Stimulated activated CD4-positive, alpha-beta T cell treated with anti-CD3 and anti-CD28 coated beads, Interleukin-15, amount 100 ng/mL, for 1 hour (primary cell): ENCODE measurements at places on chromosomes 3 and 15.

GRCh38 chr3:111080413-111080812 is 8.8 kb downstream of the NECTIN3 start:
- DNase-seq = no peak

DNA sequence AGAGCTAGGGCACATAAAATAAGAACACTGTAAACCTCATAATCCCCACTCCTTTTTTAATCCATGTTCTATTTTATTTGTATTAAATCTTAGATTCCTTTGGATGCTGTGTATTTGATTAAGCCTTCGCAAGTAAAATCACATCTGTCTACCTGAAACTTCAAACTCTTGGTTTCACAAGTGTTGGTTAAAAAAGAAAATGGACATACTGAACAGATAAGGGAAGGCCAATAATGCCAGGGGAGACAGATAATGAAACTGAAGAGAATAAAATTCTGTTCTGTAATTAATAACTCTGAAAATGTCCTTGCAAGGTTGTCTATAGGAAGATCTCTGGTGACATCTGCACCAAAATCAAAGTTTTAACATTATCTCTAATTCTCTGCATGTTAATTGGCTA is 114.2 kb downstream of the ULK4 start:
- DNase-seq = no peak

DNA sequence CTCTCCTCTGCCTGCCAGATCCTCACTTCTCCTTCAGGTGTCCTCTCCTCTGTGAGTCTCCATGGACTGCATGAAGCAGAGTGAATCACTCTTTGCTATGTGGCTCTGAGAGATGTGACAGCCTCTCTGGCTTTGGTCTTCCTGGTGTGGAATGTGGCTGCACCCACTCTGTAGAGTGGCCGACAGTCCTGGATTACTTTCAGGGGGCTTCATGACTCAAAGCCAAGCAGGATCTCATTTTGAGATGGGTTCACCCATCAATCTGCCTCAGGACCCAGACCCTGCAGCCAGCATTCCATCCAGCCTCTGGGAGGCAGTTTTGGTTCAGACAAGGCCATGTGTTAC is 221.9 kb upstream of the LYSMD4 start:
- DNase-seq = no peak

GRCh38 chr15:57286446-57287122 is 89.7 kb upstream of the CGNL1 start:
- no peak for DNase-seq

DNA sequence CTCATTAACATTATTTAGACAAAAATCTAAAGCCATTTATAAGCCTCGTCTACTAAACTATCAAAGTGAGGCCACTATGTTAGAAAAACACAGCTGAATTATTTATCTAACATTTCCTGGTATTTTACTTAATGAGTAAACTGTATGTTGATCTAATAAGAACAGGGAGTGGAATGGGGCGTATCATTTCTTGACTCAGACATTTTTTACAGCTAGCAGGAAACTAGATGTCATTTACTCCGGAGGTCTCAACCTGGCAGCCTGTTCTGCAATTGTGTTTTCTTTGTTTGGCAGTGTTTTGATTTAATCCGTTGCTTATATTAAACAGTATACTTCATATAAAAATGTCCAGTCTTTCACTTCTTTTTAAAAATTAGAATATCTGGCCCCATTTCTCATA is 79.1 kb upstream of the ABI3BP start:
- DNase-seq = no peak

GRCh38 chr3:120350401-120350941 is 1.3 kb upstream of the LRRC58 start:
- DNase-seq = no peak

GRCh38 chr15:23642413-23643044 is 5.1 kb downstream of the MAGEL2 start:
- DNase-seq = no peak

GRCh38 chr3:24185738-24186384 is 240.8 kb downstream of the NR1D2 start:
- no peak for DNase-seq

DNA sequence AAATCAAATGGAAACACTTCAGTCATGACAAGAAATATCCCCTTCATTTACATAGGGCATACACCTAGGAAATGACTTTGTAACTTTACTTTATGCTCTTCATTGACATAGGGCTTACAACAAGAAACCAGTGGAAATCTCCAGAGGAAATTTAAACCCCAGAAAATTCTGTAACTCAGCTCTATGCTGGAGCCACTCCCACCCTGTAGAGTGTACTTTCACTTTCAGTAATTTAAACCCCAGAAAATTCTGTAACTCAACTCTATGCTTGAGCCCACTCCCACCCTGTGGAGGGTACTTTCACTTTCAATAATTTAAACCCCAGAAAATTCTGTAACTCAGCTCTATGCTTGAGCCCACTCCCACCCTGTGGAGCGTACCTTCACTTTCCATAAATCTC is 987.1 kb upstream of the CADM2 start:
- DNase-seq = no peak

DNA sequence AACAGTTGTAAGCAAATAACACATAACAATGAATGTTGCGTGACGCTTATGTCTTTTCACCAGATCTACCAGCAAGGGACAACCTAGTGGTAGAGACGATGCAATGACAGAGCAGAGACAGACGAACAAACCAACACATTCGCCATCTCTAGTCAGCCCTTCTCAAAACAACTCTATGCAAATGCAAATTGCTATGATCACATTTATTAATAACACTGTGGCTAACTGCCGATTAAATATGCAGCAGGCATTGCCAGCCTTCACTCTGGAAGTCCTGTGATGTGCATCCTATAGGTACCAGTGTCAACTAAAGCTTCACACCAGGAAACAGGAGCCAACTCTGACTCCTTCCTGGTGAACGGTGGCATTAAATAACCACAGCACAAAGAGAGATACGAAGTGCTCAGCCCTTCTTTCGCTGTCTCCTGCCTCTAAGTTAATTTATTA is 94.2 kb downstream of the FOXP1 start:
- DNase-seq = no peak

DNA sequence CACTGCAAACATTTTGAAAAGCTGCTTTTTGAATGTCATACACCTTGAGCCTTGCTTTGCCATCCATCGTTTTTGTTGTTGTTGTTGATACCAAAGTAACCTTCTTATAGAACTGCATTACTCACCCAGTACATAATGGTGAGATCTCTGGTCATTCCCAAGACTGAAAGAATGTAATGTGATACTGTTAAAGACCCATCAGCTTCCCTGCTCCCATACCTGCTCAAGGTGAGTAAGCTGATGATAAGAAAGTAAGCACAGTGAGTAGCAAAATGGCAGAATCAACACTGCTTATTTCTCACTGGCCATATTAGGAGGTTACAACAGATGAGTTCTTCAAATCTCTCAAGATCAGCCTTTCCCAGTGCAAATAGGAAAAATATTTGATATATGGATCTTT is 89.8 kb downstream of the CADPS start:
- no peak for DNase-seq

DNA sequence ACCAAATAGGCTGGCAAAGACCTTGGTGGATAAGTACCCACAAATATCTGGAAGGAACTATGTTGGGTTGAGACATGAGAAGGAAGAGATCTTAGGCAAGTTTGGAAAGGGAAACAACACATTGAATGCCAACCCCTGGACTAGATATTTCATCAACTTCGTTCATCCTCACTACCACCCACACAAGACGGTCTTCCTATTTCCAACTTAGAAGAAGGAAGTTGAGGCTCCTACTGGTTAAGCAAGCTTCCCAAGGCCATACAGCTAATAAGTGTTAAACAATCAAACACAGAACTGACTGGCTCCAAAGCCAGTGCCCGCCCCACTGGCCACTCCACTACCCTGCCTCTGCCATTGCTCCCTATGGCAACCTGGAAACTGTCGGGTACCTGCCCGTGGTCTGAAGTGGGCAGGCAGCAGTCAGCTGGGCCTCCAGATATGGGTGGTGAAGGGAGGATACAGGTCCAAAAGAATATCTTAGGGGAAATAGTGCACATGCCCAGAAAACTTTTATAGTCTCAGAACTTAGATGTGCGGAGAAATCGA is 94.9 kb downstream of the LIPC start:
- DNase-seq = no peak

DNA sequence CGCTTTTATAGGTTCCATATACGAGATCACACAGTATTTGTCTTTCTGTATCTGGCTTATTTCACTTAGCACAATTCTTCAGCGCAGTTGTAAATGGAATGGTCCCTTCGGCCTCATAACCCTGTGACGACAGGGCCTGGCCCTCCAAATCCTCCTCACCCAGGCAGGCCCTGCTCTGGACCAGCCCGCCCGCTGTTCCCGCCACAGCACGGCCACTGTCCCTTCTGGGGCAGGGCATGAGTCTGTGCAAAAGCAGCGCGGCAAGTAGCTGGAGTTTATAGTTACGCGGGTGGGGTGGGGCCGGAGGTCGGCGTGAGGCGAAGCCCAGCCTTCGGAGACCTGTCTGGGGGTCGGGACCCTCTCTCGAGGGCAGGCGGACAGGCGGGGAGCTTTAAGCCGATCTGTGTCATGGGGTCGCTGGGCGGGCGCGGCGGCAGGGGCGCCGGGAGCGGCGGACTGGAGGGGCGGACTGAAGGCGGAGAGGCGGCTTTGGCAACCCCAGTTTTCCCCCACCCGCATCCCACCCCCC is 543 bp downstream of the ARPIN start:
- no peak for DNase-seq

DNA sequence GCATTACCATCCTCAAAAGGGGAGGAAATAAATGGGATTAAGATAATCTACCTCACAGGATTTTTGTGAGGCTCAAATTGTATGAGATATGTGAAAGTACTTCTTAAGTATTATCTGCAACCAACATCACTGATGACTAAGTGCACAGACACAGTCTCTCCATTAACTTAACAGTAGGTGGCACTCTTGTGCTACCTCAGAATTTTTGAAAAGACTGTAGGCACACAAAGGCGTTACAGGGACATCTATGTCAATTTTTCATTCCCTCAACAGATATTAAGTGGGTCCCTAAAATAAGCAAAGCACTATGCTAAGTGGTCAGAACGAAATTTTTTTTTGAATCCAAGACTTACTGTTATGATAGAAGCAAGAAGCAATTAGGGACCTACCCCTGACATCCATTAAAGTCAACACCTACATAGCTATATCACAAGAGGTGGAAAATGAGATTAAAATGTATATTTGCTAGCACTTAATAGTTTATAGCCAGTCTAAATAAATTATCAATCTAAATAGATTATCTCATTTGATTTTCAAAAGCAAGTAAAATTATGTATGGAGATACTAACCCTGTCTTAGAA is 52.9 kb downstream of the RYK start:
- no peak for DNase-seq

DNA sequence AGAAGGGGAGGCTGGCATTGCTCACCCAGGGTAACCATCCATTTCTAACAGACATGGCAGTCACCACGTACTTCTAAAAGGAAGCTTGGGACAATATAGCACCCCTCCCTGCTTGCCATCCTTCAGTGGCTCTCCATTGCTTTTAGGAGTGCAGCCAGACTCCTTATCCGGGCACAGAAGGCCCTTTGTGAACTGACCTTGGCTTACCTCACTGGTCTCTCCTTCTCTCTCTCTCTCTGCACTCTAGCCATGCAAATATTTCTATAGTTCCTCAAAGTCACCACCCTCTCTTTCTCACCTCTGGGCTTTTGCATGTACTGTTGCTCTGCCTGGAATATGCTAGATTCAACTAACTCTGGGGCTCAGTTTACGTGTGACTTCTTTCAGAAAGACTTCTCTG is 301.1 kb downstream of the SHQ1 start:
- no peak for DNase-seq

- no peak for DNase-seq
These were observed 98.9 kb downstream of the NEDD4 start for GRCh38 chr15:55894399-55894965.

DNA sequence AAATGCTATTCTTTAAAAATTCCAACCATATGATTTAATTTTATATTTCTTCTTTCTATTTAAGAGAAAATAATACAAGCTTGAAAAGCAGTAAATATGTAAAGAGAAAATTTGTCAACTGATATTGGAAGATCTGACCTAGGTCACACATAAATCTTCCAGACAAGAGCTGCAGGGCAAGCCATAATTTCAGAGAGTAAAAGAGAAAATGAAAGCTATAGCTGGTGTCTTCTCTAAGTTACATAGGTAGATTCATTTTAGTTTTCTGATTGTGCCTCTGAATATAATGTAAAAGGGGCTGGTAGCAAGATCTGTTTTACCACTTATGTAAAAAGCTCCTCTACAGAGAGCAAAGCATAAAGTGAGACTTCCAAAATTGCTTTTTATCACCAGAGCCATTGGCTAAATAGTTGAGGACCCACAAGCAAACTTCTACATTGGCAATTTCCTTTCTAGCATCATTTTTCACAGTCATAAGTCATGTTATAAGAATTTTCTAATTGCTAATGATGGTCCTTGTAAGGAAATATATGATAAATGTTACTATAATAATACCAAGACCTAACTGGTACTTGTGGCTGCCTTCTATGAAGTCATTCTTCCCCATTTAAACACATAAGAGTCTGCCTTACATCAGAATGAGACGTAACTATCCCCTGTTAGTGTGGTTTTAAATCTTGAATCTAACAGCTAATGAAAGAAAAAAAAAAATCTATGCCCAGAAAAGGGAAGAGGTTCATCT is 80.8 kb upstream of the SKOR1 start:
- DNase-seq = no peak

DNA sequence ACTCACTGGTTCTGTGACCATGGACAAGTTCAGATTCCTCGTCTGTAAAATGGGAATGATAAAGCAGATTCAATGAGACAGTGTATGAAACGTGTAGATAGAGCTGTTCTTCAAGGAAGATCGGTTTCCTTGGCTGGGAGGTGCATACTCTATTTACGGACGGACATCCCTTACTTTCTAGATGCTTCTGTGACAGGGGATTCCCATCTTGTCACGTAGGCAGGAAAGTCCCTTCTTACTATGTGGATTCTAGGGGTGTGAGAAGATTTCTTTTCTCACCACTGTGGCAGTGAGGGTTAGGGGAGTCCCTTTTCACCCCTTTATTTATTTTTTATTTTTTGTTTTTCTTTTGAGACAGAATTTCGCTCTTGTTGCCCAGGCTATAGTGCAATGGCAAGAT is 180.9 kb upstream of the TBL1XR1 start:
- no peak for DNase-seq

- DNase-seq = no peak
These were observed 1.6 kb downstream of the GRIP2 start for GRCh38 chr3:14538451-14539088.

GRCh38 chr3:33057320-33058298 is 39.3 kb downstream of the GLB1 start:
- no peak for DNase-seq

- DNase-seq = no peak
These were observed 200.4 kb upstream of the WNT5A start for GRCh38 chr3:55687526-55687925.

GRCh38 chr3:120450600-120451271 is at the start of gene FSTL1:
TSS of gene FSTL1 (minus strand) at chr3:120450992. CDS start at chr3:120450746, 246 bp downstream.
- no peak for DNase-seq

DNA sequence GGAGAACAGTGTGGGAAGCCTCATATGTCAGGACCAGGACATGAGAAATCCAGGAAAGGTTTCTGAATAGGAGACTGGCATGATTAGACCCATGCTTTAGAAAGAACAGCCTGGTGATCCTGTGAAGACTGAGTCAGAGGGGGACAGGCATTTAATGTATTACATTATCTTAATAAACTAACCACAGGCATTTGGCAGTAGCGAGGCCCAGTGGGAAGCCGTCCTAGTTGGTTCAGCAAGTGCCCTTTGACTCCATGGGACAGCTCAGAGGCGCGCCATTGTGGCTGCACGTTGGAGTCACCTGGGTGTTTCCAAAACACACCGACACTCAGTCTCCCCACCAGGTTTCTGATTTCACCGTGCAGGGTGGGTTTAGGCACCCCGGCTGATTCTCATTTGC is 90.5 kb upstream of the DGKG start:
- no peak for DNase-seq
